Activated naive CD4-positive, alpha-beta T cell treated with anti-CD3 and anti-CD28 coated beads, Interleukin-2, amount 50 U/mL, for 16 hours (primary cell): ENCODE measurements at places on chromosomes 6 and 20.

GRCh38 chr6:144809120-144809519 is 524.0 kb downstream of the UTRN start:
- DNase-seq: no peak

GRCh38 chr20:19713822-19714578 is 44.1 kb upstream of the RIN2 start:
- no peak for DNase-seq

DNA sequence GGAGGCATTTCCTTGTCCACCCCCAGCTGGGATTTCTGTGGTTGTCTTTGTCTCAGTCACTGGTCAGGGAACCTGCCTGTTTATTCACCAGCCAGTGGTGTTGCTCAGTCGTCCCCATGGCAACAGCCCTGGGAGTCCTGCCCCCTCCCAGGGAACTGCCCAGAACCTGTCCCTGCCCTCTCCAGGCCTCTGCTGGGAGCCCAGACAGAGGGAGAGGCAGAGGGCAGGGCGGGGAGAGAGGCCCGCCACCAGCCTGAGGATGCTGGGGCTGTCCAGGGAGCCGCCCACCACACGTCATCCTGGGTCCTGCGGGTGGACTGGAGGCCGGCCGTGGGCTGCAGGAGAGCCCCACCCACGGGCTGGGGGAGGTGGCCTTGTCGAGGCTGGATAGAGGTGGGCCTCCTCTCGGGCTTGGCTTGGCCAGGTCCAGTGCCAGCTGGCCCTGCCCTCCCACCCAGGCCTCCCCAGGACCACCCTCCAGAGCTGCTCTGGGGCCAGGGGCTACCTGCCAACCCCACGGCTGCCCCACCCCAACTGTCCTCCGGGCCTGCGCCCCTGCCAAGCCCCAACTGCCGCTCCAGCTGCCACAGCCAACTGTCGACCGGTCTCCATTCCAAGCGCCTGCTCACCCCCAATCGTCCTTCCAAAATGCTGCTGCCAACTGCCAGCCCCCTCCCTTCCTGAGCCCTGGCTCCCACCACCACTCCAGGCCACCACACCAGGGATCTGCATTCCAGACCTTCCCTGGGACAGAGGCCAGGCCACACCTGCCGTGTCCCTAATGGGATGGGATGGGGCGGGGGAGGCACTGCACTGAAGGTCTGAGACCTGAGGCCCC is 4.2 kb upstream of the ZBTB46 start:
- no peak for DNase-seq

- DNase-seq: no peak
These were observed 8.7 kb downstream of the GFRA4 start for GRCh38 chr20:3654326-3655130.
